ENCODE measurements at places on chromosomes 6 and 20. TPM values are rescaled to one million over a fixed set of nuclear protein-coding genes. Genes with fewer than 3 reads are reported as not detected.

- DNase-seq: no peak
Measured at GRCh38 chr20:39627765-39628164, 665.6 kb downstream of the DHX35 start.

The TLDC2 gene
- total RNA-seq: not detected

- DNase-seq: no peak
Measured at GRCh38 chr6:133704371-133704770, 184.5 kb upstream of the TCF21 start.

The SMIM8 gene
- total RNA-seq: 8.5 TPM

The SIM1 gene
- total RNA-seq: not detected
